ENCODE measurements at places on chromosomes 4 and X. TPM values are rescaled to one million over a fixed set of nuclear protein-coding genes. Genes with fewer than 3 reads are reported as not detected.

PCSK1N gene
- total RNA-seq, result 55.4 TPM

CACNA1F gene
- 0.19 TPM for total RNA-seq

ANXA10 gene
- total RNA-seq, result not detected

DNA sequence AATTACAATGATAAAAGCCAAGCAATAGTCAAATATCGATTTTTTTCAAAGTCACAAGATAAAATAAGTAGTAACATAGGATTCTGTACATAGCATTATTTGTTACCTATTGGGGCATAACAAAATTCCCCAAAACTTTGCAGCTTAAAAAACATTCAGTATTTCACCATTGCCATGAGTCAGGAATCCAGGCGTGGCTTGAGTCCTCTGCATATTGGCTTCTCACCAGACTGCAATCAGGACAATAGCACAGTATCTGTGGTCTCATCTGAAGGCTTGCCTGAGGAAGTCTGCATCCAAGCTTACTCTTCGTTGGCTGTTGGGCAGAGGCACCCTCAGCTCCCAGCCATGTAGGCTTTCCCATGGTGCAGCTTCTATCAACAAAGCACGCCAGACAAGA is 6.2 kb upstream of the CTBP1 start:
- no peaks in the 10 kb centered on the region for H3K27me3 ChIP-seq
- H3K4me1 ChIP-seq, result peaks cover 1% of the 10 kb centered on the region
- no peak overlapping the region for H3K4me3 ChIP-seq
- peaks cover 35% of the 10 kb centered on the region for H3K36me3 ChIP-seq
- no peak for DNase-seq
- H3K27ac ChIP-seq, result no peak overlapping the region

DNA sequence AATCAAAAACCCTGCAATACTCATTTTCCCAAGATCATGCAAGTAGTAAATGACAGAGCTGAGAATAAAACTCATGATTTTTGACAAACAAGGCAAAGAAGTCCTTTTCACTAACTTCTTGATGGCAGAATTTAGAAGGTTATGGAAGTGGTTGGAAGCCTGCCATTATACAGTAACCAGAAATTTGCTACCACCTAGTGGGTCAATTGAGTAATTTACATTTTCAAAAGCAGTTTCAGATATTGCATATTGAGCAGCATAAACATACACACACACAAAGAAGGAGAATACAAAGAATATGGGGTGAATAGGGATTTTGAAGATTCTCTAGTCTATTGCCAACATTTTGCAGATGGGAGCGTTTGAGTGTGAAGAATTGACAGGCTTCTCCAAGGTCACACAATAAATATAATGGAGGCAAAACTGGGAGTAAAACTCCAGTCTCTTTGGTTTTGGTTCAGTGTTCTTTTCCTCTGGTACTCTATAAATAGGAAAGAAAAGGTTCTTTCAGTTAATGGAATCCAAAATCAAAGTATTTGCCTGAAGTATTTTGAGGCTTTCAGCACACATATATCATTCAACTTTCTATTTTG is 70.2 kb downstream of the GC start:
- no peaks in the 10 kb centered on the region for H3K27me3 ChIP-seq
- H3K27ac ChIP-seq, result no peak overlapping the region
- no peak overlapping the region for H3K4me3 ChIP-seq
- H3K36me3 ChIP-seq, result peaks cover 11% of the 10 kb centered on the region
- peaks cover 35% of the 10 kb centered on the region for H3K4me1 ChIP-seq

DNA sequence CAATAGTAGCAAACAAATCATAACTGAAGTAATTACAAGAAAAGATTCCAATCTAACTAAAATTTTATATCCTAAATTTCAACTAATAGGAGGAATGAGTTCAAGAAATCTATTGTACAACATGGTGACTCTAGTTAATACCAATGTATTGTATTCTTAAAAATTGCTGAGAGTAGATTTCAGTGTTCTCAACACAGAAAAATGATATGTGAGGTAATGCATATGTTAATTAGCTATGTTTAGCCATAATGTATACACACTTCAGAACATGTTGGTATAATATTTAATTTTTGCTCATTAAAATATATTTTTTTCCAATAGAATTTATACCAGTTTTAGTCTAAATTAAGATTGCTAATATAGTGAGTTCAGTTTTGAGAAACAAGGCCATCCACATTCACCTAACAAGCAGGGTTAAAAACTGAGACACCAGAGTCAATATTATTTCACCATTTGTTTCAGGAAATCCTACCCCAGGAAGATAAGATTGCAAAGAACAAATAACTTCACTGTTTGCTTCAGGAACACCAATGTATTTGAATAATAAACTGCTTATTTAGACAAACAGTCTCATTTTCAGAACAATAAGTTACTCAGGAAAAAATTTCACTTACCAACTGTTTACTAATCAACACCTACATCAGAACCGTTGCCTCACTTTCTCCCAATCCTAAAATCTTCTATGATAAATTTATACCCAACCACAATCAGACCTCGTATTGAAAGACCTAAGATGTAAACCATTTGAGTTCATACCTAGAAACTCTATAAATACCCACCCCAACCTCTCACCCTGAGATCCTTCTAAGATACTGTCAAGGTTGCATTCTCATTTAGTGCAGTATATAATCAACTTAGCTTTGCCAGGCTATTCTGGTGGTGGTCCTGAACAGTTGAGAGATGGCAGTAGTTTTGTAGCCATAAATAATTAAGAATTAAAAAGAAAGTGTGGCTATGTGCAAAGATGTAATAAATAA is 132.8 kb downstream of the MAB21L2 start:
- no peak overlapping the region for H3K4me3 ChIP-seq
- peak overlapping the region; percentile 84 for H3K27ac ChIP-seq
- H3K36me3 ChIP-seq, result peaks cover 4% of the 10 kb centered on the region
- no peaks in the 10 kb centered on the region for H3K27me3 ChIP-seq

GRCh38 chr4:16294455-16294854 is 68.2 kb upstream of the TAPT1 start:
- DNase-seq, result no peak
- peaks cover 6% of the 10 kb centered on the region for H3K4me1 ChIP-seq
- no peak overlapping the region for H3K27ac ChIP-seq
- H3K4me3 ChIP-seq, result no peak overlapping the region
- no peaks in the 10 kb centered on the region for H3K36me3 ChIP-seq
- H3K27me3 ChIP-seq, result no peaks in the 10 kb centered on the region

- DNase-seq, result no peak
- H3K27ac ChIP-seq, result no peak overlapping the region
- no peaks in the 10 kb centered on the region for H3K4me1 ChIP-seq
- peaks cover 3% of the 10 kb centered on the region for H3K27me3 ChIP-seq
- H3K4me3 ChIP-seq, result no peak overlapping the region
Measured at GRCh38 chrX:38746102-38746501, 55.2 kb upstream of the MID1IP1 start.

DNA sequence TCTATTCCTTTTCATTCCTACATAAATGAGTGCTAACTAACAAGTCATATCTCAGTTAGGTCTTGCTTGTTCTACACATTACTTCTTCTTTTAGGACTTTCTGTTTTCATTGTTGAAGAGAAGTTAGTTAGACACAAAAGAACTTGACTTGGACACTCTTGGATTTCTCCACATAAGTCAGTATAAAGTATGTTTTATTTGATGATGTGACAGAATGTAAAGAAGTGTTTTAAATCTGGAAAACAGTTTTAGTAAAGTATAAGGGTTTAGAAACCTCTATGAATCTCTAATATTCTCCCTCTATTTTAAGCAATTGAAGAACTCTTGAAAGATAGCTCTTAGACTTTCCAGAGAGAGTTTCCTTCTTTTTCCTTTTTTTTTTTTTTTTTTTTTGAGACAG is 38.6 kb upstream of the TMEM33 start:
- DNase-seq, result no peak
- peaks cover 3% of the 10 kb centered on the region for H3K36me3 ChIP-seq
- no peak overlapping the region for H3K4me3 ChIP-seq

DNA sequence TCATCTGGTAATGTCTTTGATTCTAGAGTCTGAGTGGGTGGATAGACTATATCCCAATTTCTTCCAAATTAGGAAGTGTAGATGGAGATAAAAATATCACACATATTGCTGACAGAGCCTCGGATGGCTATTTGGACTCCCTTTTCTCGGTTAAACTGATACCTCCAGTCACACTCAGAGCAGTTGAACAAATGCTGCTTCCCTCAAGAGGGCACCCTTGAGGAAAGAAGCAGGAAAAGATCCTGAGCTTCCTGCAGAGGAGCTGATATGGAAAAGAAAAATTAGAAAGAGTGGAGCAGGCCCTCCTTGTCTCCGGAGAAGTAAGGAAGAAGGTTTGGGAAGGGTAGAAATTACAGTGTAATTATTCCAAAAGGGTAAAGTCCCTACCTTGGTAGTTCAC is 96.2 kb upstream of the CCSER1 start:
- DNase-seq, result no peak
- no peaks in the 10 kb centered on the region for H3K27me3 ChIP-seq

DNA sequence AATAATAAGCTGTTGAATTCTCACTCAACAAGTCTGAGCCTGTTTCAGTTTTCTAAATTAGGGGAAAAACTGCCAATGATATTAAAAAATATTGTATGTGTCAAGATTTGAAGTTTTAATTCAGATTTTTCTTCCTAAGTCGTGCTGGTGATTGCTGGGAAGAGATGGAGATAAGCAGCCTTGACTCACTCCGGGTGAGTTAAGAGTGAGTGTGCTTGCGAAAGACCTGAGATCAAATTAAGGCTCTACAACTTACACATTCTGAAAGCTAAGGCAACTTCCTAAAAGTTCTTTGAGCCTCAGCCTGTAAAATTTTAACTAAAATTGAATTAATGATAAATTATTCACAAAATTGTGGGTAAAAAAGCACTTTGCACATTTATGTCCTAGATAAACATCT is 1441.2 kb downstream of the PCDH7 start:
- H3K4me1 ChIP-seq, result no peaks in the 10 kb centered on the region
- H3K4me3 ChIP-seq, result no peak overlapping the region
- H3K27ac ChIP-seq, result no peak overlapping the region
- no peaks in the 10 kb centered on the region for H3K36me3 ChIP-seq
- no peaks in the 10 kb centered on the region for H3K27me3 ChIP-seq
- DNase-seq, result no peak

DNA sequence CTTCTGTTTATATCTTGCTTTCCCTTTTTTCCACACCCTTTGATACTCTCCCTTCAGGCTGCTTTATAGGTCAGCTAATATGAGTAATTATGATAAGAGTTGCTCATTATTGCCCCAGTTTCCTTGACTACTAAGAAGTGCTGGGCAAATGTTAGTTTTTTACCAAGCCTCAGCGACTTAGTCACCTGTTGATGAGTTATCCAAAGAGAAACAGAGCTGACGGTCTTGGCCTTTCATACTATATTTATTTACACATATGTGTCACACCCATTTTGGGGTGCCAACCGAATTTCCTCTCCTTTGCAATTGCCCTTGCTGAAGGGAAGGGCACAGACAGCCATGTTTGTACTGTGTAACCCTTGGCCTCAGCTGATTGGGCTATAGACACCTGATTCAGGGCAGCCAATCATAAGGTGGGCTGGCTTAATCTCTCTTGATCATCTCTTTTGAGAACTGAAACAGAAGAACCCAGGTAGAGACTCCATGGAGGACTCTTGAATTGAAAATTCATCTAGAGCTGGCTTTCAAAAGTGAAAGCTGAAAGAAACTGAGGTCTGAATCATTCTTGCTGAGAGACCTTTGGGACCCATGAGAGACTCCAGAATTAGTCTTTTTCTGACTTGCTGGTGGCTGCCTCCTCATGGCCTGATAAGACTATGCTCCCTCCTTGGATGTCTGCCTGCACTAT is 111.7 kb upstream of the RPS6KA3 start:
- no peaks in the 10 kb centered on the region for H3K36me3 ChIP-seq
- DNase-seq, result no peak
- H3K4me1 ChIP-seq, result peaks cover 43% of the 10 kb centered on the region
- H3K27me3 ChIP-seq, result no peaks in the 10 kb centered on the region

DNA sequence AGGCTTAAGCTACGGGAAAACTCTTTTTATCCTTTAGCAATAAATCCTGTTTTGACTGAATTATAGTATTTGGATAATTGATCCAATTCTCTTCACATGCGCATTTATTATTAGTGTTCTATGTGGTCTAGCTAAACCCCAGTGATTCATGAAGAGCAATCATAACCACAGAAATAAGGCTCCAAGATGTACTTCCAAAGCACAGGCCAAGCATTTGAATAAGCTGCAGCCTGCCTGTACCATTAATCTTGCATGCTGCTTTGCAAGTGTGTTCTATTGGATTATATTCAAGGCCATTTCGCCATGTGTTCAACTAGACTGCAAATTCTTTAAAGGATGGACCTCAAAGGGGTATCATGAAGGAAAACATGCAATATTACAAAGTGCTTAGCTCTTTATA is 385.2 kb upstream of the FAT1 start:
- H3K36me3 ChIP-seq, result no peaks in the 10 kb centered on the region
- H3K4me1 ChIP-seq, result no peaks in the 10 kb centered on the region
- no peak for DNase-seq
- no peak overlapping the region for H3K4me3 ChIP-seq
- no peaks in the 10 kb centered on the region for H3K27me3 ChIP-seq

- no peaks in the 10 kb centered on the region for H3K27me3 ChIP-seq
- H3K36me3 ChIP-seq, result peaks cover 7% of the 10 kb centered on the region
- no peaks in the 10 kb centered on the region for H3K4me1 ChIP-seq
- DNase-seq, result no peak
Measured at GRCh38 chr4:70759126-70759525, 37.4 kb downstream of the RUFY3 start.

DNA sequence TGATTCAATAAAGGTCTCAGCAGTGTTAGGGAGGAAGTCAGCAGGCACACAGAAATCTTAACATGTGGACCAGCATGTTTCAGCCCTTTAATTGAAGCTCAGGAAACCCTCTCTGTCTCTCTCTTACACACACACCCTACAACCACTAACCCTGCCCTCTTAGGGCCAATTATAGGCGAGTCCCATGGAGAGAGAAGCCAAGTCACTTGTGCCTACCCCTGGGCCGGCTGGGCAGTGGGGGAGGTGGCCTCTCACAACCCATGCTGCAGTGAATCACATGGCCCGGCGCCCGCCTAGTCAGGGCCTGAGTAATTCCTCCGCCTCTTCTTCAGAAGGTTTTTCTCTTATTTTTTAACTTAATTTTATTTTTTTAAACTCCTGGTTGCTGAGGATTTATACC is 3.7 kb downstream of the FGD1 start:
- peaks cover 12% of the 10 kb centered on the region for H3K36me3 ChIP-seq
- no peak overlapping the region for H3K27ac ChIP-seq
- H3K4me3 ChIP-seq, result no peak overlapping the region
- H3K27me3 ChIP-seq, result no peaks in the 10 kb centered on the region

DNA sequence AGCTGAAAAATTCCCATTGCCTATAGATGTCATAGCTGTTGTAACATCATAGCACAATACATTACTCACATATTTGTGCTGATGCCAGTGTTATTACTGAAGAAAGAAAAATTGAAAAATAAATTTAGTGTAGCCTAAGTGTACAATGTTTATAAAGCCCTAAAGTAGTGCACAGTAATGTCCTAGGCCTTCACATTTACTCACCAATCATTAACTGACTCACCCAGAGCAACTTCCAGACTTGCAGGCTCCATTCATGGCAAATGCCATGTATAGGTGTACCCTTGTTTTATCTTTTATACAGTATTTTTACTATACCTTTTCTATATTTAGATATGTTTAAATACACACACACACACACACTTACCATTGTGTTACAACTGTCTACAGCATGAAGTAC is 265.4 kb upstream of the MAGEB18 start:
- H3K4me3 ChIP-seq, result no peak overlapping the region
- no peak for DNase-seq
- H3K27ac ChIP-seq, result no peak overlapping the region
- no peaks in the 10 kb centered on the region for H3K27me3 ChIP-seq
- H3K36me3 ChIP-seq, result no peaks in the 10 kb centered on the region
- peaks cover 8% of the 10 kb centered on the region for H3K4me1 ChIP-seq

- DNase-seq, result no peak
- H3K27ac ChIP-seq, result peak overlapping the region; percentile 90
- peaks cover 3% of the 10 kb centered on the region for H3K36me3 ChIP-seq
Measured at GRCh38 chr4:2862528-2862927, 18.9 kb downstream of the ADD1 start.
